Kidney epithelial cell (primary cell): ENCODE measurements at places on chromosomes 12 and 14.

GRCh38 chr12:20211981-20212421 lies 156.3 kb upstream of the PDE3A start:
- no peak for DNase-seq

DNA sequence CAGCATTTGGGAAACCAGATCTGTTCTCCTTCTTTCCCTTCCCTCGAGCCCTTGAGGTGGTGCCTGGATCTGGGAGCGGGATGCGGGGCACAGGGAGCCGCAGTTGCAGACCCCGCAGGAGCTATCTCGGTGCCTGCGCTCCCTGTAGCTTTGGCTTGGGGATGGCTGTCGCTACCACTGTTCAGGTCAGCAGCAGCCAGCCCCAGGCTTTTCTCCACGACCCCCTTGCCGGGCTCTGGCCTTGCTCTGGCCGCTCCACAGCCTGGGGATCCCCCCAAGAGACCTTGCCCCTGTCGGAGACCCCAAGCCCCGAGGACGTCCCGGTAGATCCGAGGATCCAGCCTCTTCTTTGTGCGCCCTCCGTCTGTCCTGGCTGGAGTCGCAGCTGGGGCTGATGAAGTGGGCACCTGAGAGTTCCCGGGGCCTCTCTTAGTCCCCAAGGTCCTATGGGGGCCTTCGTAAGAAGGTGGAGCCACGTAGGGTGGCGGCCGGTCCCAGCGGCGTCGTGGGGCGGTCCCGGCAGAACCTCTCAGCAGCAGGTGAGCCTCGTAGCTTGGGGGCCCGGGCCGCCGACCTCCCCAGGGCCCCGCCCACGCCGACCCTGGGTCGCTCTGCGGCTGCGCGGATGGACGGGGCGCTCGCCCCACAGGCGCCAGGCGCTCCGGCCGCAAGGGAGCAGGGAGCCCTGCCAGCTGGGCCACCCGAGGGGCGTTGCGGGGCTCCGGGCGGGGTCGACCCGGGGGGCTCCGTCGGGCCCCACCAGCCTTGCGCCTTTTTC lies 1.3 kb downstream of the DDN start:
- no peak for DNase-seq

GRCh38 chr12:76375470-76375869 lies 27.3 kb upstream of the BBS10 start:
- peak; percentile 7 for DNase-seq

DNA sequence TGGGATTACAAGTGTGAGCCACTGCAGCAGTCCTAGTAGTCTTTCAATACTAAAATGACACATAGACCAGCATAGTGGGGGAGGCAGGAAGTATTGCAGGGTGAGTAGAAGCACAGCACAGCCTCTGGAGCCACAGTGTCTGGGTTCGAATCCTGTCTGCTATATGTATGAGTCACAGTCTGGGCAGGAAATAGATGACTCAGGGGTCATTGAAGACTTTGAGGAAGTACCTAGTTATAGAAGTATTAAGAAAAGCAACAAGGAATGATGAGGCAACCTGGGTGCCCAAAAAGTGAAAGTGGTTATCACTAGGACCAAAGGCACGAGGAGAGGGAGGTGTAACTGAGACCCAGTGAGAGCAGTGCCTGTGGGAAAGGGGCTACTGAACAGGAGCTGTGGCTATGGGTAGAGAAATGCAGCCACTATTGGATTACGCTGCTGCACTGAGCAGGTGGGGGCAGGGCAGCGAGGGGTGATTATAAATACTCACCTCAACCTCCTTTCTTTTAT lies 124.0 kb downstream of the PDE3A start:
- peak; percentile 7 for DNase-seq

DNA sequence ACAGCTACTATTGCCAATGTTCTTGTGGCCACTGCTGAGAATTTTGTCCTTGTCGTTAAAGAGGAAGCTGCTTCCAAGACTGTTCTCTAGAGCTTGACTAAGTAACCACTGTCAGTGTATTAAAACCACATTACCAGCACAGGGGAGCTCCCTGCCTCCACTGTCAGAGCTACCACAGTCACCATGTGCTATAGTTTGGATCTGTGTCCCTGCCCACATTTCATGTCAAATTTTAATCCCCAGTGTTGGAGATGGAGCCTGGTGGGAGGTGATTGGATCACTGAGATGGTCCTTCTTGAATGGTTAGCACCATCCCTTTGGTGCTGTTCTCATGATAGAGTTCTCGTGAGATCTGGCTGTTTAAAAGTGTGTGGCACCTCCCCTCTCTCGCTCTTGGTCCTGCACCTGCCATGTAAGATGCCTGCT lies 23.2 kb upstream of the RAP1B start:
- no peak for DNase-seq

DNA sequence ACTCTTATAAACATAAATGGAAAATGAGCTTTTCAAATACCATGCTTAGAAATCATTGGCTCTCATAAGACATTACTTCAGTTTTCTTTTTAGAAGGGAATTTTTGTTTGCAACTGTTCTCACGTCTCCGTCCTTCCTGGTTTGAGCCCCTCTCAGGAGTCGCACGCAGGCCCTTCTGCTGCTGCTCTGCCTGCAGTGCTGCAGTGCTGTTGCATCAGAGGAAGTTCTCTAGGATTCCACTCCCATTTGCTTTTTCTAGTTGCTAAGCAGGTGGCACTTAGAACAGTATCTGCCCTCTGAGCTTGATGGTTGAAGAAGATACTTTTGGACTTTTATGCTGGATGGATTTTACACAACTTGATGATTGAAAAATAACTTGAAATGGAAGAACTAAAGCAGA lies 70.8 kb downstream of the SCN8A start:
- no peak for DNase-seq

GRCh38 chr14:64826333-64826732 lies 53.4 kb downstream of the SPTB start:
- no peak for DNase-seq

GRCh38 chr12:15584366-15585041 lies 204.7 kb downstream of the EPS8 start:
- no peak for DNase-seq

- DNase-seq = no peak
Observed at GRCh38 chr14:39033371-39033770, 69.7 kb downstream of the SEC23A start.

- no peak for DNase-seq
Observed at GRCh38 chr12:124450376-124450750, 117.0 kb downstream of the NCOR2 start.

- peak; percentile 74 for DNase-seq
Observed at GRCh38 chr14:56172571-56172971, 54.4 kb downstream of the PELI2 start.

DNA sequence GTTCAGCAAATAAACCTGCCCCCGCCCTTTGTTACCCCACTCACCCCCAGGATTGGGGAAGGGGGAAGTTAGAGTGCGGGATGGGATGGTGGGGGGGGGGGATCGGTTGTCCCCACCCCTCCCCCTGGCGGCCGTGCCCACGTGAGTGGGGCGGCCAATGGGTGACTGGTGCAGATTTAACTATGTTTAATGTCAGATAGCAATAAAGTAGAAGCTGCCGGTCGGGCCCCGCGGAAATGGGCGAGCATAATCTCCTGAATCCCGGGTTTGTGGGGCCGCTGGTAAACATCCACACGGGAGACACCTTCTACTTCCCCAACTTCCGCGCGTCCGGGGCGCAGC lies at the start of gene HOXC12:
Gene HOXC12, plus strand, starts transcription at position 210 of the 342 bp plus-strand sequence. Its CDS starts 27 bp downstream, at position 237.
- no peak for DNase-seq

DNA sequence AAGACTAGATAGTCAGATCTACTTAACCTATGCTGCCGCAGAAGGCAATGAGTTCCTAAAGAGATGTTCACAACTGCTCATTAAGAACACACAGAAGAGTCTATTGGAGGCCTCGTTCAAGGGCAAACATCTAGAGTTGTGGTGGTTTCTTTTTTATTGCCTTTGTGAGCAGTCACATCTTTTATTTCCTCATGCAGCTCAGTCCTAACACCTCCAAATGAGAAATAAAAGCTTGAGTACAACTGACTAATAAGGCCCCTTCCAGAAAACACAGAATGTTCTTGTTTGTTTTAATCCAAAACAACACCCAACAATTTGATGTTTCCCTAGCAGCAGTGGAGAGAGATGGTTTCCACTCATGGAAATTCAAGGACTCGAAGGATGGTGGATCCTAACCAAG lies 123.5 kb upstream of the NOS1 start:
- DNase-seq = no peak

- no peak for DNase-seq
Observed at GRCh38 chr14:61780125-61780524, 17.9 kb downstream of the SNAPC1 start.

DNA sequence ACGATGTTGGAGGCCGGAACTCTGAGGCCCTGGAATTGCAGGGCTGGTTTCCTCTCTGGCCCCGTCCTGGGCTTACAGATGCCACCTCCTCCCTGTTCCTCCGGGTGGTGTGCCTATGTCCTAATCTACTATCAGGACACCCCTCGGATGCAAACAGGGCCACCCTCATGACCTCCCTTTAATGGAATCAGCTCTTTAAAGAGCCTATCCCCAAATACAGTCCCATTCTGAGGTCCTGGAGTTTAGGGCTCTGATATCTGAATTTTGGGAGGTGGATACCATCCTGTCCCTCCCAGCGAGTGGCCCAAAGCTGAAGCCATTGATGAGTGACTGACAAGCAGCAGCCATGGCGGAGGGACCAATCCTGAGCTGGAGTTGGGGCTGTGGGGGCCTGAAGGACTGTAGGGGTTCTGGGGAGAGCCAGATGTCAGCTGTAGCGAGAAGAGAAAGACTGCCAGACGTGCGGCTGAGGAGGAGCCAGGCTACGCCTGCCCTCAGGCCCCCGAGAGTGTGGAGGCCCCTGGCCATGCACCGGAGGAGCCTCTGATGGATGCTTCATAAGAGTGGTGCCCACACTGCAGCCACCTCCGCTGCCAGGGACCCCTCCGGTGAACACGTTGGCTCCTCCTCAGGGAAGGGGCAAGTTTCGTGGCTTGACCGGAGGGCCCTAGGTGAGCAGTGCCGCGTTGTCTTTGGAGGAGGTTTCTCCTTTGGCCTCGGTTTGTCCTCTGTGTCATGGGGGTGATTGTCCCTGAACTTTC lies 100.2 kb downstream of the KIF26A start:
- DNase-seq = no peak
